Left lung (tissue), 14 donors: ENCODE measurements at places on chromosomes 3 and 15. TPM values are rescaled to one million over a fixed set of nuclear protein-coding genes. Genes with fewer than 3 reads are reported as not detected.

The ARNT2 gene
- total RNA-seq: 9.7 TPM

The ATP13A4 gene
- total RNA-seq: 262 TPM

The FBLN2 gene
- total RNA-seq: 96.6 TPM

The SAMD7 gene
- not detected for total RNA-seq

The CYP8B1 gene
- total RNA-seq: not detected

The MAP1A gene
- 12.7 TPM for total RNA-seq

The LDHAL6B gene
- not detected for total RNA-seq

The OR5AC2 gene
- total RNA-seq: not detected

The NCBP2 gene
- 60.9 TPM for total RNA-seq

The SLCO2A1 gene
- total RNA-seq: 169 TPM

The HSPBAP1 gene
- total RNA-seq: 8.2 TPM

The ATP8B4 gene
- total RNA-seq: 8.1 TPM

The HRG gene
- not detected for total RNA-seq

The CCDC54 gene
- total RNA-seq: not detected

The KCNAB1 gene
- total RNA-seq: 0.58 TPM

The PPM1L gene
- total RNA-seq: 12.0 TPM

The ACTL6A gene
- 43.8 TPM for total RNA-seq

The LRRIQ4 gene
- total RNA-seq: 0.18 TPM

The AVEN gene
- 13.6 TPM for total RNA-seq

The MGLL gene
- 214 TPM for total RNA-seq
